M059J (cell line): ENCODE measurements at places on chromosomes 12 and 14.

- no peak for DNase-seq
Measured at GRCh38 chr14:72782817-72783216, 111.1 kb downstream of the DPF3 start.

GRCh38 chr14:104898870-104899510 is 25.7 kb upstream of the PLD4 start:
- DNase-seq, result no peak

DNA sequence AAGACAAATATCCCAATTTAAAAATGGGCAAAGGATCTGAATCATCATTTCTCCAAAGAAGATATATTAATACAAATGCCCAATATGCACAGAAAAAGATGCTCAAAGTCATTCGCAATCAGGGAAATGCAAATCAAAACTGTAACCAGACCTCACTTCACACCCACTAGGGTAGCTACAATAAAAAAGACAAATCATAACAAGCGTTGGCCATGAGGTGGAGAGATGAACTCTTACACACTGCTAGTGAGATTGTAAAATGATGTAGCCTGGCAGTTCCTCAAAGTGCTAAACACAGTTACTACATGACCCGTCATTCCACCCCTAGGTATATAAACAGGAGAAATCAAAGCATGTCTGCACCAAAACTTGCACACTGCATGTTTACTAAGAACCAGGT is 30.4 kb downstream of the CDC42BPB start:
- DNase-seq, result no peak

GRCh38 chr14:106179761-106180160 is 653.4 kb downstream of the TMEM121 start:
- DNase-seq, result no peak

DNA sequence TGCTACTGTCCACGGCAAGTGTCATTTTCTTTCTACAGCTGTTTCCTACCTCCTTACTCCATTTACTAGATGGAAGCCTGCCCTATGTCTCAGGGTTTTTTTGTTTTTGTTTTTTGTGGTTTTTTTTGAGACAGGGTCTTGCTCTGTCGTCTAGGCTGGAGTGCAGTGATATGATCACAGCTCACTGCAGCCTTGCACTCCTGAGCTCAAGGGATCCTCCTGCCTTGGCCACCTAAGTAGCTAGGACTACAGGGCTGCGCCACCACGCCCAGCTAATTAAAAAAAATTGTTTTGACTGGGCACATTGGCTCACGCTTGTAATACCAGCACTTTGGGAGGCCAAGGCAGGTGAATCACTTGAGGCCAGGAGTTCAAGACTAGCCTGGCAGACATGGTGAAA is 14.7 kb downstream of the TUBA1A start:
- no peak for DNase-seq

GRCh38 chr12:18411453-18411852 is 150.1 kb downstream of the PIK3C2G start:
- no peak for DNase-seq

DNA sequence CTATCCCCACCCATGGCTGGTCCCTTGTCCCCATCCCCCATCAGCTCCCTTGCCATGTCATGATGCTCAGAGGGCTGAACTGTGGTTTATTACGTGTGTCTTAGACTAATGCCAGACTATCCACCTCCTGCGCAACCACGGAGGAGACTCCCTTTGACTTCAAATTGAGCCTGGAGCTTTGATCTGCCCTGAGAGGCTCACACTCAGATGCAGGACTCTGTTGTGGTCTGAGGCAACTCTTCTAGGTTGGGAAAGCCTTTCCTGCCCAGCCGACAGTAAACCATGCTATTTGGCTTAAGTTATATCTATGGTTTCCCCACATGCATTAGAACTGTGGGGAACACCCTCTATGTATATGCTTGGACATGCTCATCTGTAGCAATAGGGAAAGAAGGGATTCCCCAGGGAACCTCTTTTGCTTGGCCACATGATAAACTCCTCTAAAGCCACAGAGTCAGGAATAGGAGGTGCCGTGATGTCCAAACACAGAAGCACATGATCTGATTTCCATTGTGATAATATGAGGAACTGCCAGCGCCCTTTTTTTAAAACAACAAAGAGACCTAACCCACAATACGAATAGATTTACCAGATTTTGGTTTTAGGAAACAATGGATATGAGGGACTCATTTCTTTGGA is 11.1 kb upstream of the LGALS3 start:
- no peak for DNase-seq
